IPS DF 19.7 (cell line): ENCODE measurements at places on chromosomes 12 and 14.

DNA sequence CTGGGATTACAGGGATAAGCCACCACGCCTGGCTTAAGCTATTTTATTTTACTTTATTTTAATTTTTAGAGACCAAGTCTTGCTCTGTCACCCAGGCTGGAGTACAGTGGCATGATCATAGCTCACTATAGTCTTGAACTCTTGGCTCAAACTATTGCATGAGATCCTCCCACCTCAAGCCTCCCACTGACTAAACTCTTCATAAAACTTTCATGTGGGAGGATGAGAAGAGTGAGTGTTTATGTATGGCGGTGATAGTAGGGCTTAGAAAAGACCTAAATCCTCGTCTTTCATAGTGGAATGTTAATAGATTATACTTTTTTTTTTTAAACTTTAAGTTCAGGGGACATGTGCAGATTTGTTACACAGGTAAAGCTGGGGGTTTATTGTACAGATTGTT, 23.5 kb upstream of the PPP4R3A start:
- no peak for DNase-seq

- no peak for DNase-seq
Measured at GRCh38 chr14:102530828-102531478, 21.4 kb upstream of the ANKRD9 start.

GRCh38 chr14:70033116-70033515, 153.9 kb downstream of the SMOC1 start:
- DNase-seq = no peak

DNA sequence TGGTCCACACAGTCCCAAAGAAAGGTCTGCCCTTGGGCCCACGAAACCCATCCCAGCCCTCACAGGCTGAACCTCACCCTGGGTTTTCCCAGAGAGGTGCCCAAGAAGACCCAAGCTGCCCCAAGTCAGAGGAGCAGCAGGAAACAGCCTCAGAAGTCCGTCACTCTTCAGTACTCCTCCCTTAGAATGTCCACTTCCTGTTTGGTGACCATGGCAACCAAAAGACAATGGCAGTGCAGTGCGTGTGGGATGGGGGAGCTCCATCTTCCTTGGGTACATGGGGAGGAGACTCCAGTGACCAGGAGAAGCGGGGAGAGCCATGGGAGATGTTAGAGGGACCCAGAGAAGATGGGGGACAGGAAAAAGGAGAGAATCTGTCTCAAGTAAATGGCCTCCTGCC, 11.3 kb downstream of the SELPLG start:
- no peak for DNase-seq

DNA sequence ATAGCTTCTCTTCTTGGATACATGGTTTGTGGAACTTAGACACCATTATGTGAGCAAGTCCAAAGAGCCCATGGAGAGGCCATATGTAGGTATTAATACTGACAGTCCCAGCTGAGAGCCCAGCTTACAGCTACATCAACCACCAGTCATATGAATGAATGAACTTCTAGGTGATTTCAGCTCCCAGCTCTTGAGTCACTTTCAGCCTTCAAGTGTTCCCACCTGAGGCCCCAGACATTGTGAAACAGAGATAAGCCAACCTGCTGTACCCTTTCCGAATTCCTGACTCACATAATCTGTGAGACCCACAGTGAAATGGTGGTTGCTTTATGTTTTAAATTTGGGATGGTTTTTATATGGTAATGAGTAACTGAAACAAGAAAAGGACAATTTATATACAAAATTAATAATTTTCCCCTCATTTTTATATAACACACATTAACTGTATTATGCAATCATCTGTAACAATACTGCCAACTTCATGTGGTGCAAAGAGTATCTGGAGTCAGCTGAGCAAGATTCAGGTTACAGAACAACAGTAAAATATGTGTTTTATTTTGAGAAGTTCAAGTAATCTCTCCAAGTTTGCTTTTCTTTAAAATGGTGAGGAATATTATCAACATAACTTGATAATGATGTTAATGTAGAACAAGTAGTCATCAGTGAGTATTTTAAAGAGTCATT, 27.7 kb upstream of the FBXO33 start:
- DNase-seq = no peak

DNA sequence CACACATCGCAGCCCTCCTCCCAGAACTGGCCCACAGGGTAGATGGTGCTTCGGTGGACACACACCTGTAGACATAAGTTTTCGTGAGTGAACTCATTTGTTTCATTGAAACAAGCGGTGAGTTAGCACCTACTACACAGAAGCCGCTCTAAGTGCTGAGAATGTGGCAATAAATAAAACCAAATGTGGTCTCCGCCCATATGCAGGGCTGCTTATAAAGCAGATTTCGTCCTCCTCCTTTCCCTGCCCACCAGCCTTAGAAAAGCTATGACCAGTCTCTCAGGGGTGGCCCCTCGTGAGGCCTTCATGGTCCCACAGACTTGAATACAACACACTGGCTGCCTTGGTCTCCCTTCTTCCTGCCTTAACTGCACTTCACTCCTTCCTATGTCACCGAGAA, 31.1 kb upstream of the ANO2 start:
- no peak for DNase-seq

DNA sequence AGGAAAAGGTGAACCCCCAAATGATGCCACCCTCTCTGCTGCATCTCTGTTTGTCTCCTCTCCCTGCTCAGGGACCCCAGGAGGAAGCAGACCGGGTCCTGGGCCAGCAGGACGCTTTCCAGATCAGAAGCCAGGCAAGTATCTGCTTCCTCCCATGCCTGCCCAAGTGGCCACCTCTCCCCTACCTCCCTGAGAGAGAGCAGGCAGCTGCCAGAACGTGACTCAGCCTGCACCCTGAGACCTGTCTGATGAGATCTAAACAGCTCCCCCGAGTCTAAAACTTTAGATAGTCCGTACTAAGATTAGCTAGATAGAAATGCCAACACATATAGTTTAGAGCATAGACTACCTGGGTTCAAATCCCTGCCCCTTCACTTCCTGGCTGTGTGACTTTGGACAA, 31.2 kb upstream of the OAS1 start:
- DNase-seq = no peak

GRCh38 chr14:100419856-100420255, 96.7 kb downstream of the SLC25A47 start:
- DNase-seq = no peak

GRCh38 chr12:70247653-70248199, 4.5 kb downstream of the CNOT2 start:
- DNase-seq = no peak

GRCh38 chr14:99616832-99617800, 13.1 kb upstream of the CCDC85C start:
- DNase-seq = no peak

- no peak for DNase-seq
Measured at GRCh38 chr14:71988939-71989338, 56.7 kb downstream of the RGS6 start.

DNA sequence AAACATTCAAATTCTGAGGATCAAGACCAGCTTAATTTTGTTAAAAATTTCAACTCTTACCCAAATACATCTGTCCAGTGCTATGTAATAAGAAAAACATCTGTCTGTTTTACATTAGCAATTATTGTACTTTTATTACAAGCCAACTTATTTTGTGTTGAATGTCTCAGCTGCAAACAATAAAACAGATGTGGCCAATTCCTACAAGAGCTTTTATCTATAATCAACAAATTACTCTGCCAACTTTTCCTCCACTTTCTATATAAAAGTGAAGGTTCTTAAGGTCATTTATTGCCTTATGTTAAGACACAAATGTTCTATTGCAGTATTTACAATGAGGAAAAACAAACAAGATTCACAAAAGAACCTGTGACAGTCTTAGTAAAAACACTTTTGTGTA, 72.7 kb downstream of the NOVA1 start:
- DNase-seq = no peak

DNA sequence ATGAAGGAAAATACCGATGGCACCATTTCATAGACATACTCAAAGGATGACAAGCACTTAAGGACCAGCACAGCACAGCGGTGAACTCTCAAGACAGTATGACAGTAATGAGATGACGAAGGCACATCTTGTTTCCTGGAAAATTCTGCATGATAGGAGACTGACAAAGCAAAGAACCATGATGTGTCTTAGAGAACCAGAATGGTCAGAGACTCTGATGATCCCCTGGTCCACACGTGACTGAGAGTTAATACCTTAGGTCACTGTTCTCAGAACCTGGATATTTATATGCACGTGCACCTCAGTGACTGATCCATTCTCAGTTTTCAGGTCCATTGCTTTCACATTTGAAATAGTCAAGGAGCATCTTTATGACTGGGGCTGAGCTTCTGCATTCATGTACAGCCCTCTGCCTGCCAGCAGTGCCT, 35.3 kb downstream of the PROX2 start:
- DNase-seq = no peak

- DNase-seq = no peak
Measured at GRCh38 chr12:124455336-124455735, 112.1 kb downstream of the NCOR2 start.

DNA sequence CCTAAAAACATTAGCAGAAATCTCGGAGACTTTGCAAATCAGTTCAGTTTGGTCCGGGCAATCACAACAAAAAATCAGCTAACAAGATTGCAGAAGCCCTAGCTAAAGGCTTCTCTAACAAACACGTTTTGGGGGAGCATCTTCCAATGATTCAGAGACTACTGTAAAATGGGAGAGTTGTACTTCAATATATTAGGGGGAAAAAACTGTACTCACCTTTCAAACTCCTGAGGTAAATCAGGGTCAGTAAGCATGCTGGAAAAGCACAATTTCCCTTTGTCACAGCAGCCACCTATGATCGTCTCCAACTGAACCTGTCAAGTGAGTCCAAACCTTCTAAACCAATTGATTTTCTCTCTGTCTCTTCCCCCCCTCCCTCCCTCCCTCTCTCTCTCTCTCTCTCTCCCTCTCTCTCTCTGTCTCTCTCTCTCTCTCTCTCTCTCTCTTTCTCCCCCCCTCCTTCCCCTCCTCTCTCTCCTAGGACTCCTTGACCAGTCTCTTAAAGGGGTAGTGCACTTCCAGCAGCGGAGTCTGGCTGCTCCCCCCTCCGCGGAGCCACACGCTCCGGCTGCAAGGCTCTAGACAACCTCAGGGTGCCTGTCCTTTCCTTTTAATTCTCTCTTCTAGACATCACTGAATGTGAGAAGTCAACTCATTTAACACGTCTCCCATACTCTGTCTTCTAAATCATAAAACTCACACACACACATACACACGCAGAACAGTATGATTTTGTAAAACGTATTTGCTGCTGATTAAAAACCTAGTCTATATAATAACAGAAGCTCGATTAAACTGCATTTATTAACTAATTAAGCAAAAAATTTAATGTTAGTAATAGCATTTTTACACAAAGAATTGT, at the start of gene SOX5:
Gene SOX5 (minus strand): TSS at position 323 of the 862 bp plus-strand sequence. CDS start 69 bp downstream, at position 254.
- DNase-seq = peak; percentile 25

DNA sequence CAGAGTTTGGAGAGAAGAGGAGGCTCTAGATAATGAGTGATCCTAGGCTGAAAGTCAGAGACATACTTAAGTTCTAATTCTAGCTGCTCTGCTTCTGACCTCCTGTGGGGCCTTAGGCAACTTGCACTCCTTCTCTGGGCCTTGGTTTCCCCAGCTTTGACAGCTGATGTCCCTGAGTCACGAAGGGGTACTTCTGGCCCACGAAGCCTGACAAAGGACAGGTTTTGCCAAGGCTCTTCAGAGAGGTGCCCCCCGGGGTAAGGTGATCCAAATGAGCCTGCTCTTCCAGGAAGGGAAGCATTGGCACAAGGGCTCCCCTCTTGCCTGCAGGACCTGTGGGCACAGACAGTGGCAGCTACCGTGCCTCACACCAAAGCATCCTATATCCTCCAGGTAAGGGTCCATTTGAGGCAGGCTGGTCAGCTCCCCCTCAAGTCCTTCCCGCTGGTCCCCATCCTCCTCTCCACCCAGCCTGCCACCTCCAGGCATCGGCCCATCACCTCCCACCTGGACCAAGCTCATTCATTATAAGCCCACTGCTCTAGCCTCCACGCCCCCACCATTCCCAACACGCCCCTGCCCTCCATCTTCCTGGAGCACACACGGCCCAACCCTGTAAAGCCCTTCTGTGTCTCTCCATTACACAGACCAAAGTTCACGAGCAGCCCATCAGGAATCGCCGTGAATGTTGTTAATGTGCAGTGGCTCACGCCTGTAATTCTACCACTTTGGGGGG, 1.9 kb upstream of the PPP1R13B start:
- no peak for DNase-seq

- DNase-seq = no peak
Measured at GRCh38 chr12:124792961-124793441, 70.7 kb downstream of the SCARB1 start.

DNA sequence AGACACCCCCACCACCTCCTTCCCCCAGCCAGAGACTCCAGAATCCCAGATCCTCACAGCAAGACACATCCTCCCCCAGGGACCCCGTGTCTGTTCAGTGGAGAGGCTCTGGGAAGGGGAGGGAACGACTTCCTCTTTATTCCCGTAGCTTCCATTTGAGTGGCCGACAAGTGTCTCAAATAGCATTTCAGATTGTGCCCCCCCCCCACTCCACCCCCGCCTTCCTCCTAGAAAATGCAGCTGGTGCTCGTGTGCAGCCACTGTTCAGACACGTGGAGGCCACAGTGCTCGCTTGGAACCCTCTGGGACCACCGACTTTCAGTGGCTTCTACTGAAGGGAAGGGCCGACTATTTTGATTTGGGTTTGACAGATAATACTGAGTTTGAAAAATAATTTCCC, 14.3 kb downstream of the PPP2R5C start:
- no peak for DNase-seq

- no peak for DNase-seq
Measured at GRCh38 chr12:113467502-113468364, 3.9 kb downstream of the LHX5 start.

- no peak for DNase-seq
Measured at GRCh38 chr14:31484754-31485153, 3.1 kb downstream of the GPR33 start.

DNA sequence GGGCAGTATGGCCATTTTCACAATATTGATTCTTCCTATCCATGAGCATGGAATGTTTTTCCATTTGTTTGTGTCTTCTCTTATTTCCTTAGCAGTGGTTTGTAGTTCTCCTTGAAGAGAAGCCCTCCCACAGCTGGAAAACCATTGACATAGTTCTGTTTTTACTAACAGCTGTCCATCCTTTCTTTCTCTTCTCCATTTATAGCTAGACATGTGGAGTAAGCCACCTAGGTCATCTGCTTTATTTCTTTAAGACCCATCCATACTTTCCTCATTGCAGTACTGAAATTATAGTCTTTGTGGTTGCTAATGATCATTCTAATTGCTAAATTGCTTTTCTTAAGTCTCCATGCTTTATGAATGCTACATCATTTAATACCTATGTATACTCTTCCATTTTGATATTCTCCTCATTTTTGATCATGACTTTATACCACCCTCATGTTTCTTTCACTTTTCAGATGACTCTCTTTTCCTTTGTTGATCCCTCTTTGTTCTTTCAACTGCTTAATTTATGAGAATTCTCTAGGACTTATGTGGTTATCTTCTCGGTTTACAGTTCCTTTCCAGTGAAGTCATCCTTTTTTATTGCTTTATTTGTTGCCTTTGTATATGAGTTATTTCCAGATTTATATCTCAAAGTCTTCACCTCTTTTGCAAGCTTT, 114.2 kb downstream of the PCNX1 start:
- no peak for DNase-seq

GRCh38 chr12:90098132-90098779, 389.6 kb upstream of the ATP2B1 start:
- DNase-seq = no peak
